Left forelimb (tissue), 1 donor: ENCODE measurements at places on chromosomes 11 and 22.

DNA sequence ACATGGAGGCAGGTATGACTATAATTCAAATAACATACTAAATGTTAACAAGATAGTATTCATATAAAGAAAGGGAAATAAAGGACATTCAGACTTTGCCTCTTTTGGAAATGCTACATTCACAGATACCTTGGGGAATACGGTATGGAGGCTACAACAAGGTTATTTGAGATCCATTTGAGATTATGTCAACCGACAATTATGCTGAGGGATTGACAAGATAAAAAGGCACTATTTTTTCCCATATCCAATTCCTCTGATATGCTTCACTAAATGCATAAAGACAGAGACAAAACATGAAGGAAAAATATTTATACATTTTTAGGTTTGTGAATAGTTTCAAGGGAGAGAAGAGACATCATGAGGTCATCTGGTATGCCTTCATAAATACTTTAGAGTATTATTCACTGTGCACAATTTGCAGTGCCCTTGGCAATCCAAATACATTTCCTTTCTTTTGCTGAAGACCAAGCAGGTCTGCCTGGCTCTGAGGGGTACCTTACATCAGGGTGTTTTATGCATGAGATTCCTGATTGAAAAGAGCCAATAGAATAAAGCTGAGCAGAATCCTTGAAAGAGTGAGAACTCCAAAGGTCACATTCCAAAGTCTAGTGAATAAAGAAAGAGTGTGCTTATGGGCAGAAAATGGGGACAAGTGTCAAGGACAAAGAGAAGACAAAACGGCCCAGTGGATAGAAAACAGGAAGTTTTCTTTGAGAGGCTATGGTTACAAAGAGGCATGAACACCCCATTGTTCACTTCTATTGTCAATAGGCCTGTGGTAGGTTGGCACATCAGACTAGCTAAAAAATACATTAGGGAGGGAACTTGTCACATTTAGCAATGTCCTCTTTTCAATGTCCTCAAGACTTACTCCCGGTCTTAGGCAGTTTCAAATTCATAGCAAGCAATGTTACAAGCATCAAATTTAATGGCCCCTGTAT, 455.8 kb downstream of the LRRC4C start:
- no peak for DNase-seq

- no peak for DNase-seq
Measured at GRCh38 chr22:32564170-32565001, 89.8 kb downstream of the FBXO7 start.

GRCh38 chr11:75873417-75874221, 58.6 kb downstream of the UVRAG start:
- DNase-seq: no peak

- no peak for DNase-seq
Measured at GRCh38 chr11:102177974-102178631, 67.9 kb downstream of the YAP1 start.

GRCh38 chr11:85912414-85912813, 57.2 kb downstream of the CCDC83 start:
- DNase-seq: no peak

- DNase-seq: no peak
Measured at GRCh38 chr11:64832467-64833197, 11.8 kb downstream of the CDC42BPG start.

- no peak for DNase-seq
Measured at GRCh38 chr11:74232311-74232950, 61.3 kb downstream of the PPME1 start.

DNA sequence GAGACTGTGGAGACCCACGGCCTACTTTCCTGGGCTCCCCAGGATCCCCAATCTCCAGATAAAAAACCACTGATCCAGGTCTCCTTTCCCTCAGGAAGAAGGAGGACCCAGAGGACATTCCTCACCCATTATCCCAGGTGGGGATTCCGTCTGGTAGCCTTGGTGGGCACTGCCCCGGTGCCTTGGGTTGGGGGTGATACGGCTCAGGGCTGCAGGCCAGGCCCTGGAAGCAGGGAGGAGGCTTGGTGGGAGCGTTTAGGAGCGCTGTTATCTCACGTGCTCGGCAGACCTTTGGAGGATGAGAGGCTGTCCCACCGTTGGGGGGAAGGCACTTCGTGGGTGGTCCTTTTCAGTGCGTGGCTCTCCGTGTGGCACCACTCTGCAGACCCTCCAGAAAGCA, 926.3 kb downstream of the BRD1 start:
- DNase-seq: peak; percentile 41

DNA sequence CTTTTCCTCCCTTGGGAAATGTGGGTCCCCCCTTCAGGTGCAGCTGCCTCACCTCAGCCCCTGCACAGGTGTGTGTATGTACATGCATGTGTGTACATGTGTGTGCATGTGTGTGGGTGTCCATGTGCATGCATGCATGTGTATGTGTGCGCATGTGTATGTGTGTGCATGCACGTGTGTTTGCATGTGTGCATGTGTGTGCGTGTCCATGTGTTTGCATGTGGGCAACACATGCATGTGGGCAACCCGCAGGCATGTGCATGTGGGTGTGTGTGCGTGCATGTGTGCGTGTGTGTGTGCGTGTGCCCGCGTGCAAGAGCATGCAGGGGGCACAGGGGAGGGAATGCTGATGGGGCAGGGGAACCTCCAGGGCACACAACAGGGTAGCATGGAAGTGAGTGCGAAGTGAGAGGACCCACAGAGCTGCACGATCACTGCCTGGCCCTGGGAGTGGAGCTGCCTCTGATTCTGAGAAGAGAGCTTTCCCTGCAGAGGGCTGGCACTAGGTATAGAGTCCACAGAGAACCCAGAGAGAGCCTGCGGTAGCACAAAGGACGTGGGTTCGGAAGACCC, 14.6 kb upstream of the BAIAP2L2 start:
- DNase-seq: no peak

DNA sequence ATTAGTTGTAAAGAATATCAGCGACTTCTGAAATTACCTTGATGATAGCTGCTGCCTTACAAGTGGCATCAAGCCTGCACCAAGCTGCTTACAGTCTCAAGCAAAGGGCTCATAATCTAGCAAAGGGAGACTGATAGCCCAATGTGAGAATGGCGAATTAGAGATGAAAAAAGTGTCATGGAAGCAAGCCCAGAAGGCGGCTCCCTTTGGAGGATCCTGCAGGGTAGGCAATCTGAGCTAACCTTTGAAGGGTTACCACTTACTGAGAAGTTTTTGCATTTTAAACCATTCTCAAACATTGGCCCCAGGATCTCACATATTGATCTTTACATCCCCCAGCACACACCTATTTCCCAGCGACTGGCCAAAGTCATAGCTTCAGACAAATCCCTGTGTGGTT, 18.5 kb downstream of the GAB2 start:
- no peak for DNase-seq

GRCh38 chr22:41524251-41524661, 20.0 kb downstream of the POLR3H start:
- no peak for DNase-seq

DNA sequence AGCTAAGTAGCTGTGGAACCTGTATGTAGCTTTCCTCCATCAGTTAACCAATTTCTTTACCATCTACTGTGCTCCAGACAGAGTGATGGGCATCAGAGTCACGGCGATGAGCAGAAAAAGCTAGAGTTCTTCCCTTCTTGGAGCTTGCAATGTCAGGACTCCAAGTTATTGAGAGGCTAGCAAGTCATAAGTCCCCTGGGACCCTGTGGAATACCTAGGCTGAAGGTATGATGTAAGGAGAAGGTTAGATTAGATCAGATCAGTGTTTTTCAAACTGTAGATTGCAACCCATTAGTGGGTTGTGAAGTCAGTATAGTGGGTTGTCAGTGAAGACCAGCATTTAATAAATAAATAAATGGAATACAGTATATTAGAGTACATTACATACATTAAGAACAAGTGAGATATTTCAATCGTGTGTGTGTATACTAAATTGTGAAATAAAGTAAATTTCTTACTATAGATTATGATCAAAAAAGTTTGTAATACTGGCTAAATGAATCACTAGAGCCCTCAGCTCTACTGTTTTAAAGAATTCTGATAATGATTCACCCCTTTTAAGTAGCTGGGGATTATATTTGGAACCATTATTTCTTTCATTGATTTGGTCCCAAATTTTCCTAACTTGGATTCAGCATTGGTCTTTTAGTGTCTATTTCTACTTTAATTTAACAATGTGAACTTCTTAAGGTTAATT, 52.3 kb downstream of the RASSF10 start:
- no peak for DNase-seq

- DNase-seq: no peak
Measured at GRCh38 chr11:86632499-86633269, 39.7 kb downstream of the ME3 start.

GRCh38 chr11:16093889-16094653, 262.3 kb downstream of the SOX6 start:
- no peak for DNase-seq

- DNase-seq: no peak
Measured at GRCh38 chr22:38317995-38318715, 922 bp upstream of the CSNK1E start.

DNA sequence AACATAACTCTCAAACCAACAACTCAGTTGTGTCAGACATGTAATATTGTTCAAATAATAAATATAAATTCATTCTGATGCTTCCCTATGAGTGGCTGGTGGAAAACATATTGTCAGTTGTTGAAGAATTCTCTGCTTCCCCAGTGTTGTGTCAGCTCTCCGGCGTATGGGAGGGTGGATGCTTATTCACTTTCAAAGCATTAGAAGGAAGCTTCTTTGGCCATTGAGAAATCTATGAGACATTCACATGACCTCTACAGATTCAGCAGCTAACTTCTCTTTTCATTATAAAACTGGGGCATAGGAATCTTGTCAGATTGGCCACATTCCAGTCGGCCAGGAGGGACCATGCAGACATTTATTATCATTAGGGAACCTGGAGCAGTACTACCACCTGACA, 2.9 kb downstream of the OR51V1 start:
- no peak for DNase-seq

GRCh38 chr11:77035039-77035438, 841 bp downstream of the B3GNT6 start:
- no peak for DNase-seq

GRCh38 chr11:109772892-109773291, 320.3 kb upstream of the ZC3H12C start:
- DNase-seq: no peak

DNA sequence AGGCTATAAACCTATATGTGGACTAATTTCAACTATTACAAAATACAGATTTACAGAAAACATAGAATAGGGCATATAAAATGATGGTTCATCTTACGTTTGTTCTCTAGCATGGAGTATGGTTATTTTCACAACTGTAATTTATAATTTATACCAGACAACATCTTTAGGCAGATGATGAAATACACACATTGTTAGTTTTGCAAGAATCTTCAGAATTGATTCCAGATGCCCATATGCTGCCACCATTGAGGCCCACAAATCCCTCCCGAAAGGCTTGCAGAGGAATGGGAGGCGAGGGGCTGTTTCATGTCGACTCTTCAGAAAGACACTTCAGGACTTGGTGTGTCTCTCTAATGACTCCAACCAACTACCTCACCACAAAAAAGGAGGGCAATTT, 6.2 kb downstream of the PTPN5 start:
- DNase-seq: no peak

DNA sequence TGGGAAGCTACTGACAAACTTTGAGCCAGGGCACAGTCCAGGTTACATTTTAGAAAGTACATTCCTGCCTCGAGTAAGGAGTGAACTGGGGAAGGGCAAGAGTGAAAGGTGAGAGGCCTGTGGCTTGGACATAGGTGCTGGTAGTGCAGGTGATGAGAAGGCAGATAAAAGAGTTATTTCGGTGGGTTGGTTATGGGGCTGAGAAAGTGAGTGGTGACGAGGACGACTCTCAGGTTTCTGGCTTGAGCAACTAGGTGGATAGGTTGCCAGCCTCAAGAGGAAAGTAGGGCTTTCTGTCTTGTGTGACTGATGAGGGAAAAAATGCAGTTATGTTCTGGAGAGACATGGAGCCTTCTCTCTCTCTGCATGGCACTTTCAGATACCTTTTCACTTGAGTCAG, 3.7 kb downstream of the POLR2F start:
- DNase-seq: no peak

GRCh38 chr11:58938398-58938797, 890 bp upstream of the GLYATL1 start:
- DNase-seq: no peak

DNA sequence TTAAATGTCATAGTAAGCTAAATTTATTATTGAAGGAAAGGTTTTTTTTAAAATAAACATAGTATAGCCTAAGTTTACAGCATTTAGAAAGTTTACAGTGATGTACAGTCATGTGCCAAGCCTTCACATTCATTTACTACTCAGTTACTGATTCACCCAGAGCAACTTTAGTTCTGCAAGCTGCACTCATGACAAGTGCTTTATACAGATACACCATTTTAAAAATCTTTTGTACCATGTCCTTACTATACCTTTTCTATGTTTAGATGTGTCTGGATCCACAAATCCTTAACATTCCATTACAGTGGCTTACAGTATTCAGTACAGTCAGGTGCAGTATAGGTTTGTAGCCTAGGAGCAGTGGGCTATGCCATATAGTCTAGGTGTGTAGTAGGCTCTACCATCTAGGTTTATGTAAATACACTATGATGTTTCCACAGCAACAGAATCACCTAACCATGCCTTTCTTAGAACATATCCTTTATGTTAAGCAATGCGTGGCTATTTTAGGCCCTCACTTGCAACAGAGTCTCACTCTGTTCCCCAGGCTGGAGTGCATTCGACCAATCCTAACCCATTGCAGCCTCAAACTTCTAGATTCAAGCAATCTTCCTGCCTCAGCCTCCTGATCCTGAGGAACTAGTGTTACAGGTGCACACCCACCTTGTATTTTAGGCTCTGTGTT, 79.5 kb upstream of the SLC25A18 start:
- no peak for DNase-seq

DNA sequence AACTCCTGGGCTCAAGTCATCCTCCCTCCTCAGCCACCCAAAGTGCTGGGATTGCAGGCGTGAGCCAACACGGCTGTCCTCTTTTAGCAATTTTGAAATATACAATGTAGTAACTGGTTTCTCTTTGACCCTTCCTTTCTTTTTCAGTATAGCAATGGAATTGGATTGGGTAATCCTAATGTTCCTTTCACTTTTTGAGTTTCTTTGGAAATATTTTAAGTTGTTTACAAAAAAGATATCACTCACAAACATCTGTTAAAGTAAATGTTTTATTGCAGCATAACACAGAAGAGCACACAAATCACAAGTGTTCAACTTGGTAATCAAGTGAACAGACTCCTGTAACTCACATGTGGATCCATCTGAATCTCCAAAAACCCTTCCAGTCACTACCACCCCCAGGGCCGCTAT, 44.6 kb upstream of the EP300 start:
- no peak for DNase-seq

- DNase-seq: no peak
Measured at GRCh38 chr11:65899356-65900124, 648 bp downstream of the FOSL1 start.

- DNase-seq: no peak
Measured at GRCh38 chr11:32919338-32919737, 26.7 kb downstream of the QSER1 start.

DNA sequence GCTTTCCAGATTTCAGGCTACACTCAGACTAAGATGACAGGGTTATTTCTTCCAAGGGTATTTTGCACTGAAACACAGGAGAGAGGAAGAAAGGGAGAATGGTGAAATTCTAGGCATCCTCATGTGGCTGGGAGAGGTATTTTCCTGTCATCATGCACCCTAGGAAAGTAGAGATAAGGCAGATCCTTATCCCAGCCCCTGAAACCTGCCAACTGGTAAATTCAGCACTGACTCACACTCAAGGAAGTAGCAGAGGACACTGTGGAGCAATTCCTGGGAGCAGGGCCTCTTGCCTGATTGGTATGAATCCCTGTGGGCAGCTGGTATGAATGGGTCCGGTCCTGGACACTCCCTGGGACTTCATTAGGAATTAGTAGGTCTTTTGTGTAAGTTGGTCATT, 37.6 kb upstream of the SLC5A1 start:
- no peak for DNase-seq

- no peak for DNase-seq
Measured at GRCh38 chr11:43832536-43832935, 48.1 kb upstream of the ALKBH3 start.
